ENCODE measurements at places on chromosomes 13 and 19. TPM values are rescaled to one million over a fixed set of nuclear protein-coding genes. Genes with fewer than 3 reads are reported as not detected.
A peak's percentile ranks its signal among the peaks of the same experiment; 100 is the strongest.

Gene FFAR3
- polyA plus RNA-seq: not detected

Gene PSG7
- polyA plus RNA-seq: not detected

Gene GJB2
- not detected for polyA plus RNA-seq

Gene SIGLEC8
- not detected for polyA plus RNA-seq

Gene VASP
- polyA plus RNA-seq: 126 TPM

Gene SOX1
- not detected for polyA plus RNA-seq

- DNase-seq: no peak
Observed at GRCh38 chr19:56808717-56809392, 31.7 kb downstream of the PEG3 start.

GRCh38 chr19:5664515-5664914 is 15.8 kb downstream of the MICOS13 start:
- DNase-seq: no peak

GRCh38 chr13:46176756-46177155 is 5.2 kb downstream of the LCP1 start:
- no peak for DNase-seq

DNA sequence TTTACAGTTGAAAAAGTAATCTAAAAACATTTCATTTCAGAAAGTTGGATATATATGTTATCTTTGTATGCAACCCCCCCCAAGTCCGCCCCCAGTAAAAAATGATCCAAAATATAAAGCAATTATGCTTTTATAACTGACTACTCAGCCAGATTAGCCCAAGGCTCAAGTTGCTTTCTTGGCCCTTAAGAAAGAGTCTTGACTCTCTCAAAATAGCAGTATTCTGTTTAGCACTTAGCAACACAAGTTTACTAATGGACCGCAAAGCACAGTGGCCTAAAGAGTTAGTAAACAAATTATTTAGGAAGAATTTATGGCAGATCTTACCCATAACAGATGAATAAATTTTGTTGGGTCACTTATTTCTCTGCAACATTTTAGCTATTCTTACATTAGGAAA is 86.9 kb downstream of the ELF1 start:
- DNase-seq: no peak

- DNase-seq: no peak
Observed at GRCh38 chr13:76053181-76053580, 417.1 kb downstream of the LMO7 start.

- peak; percentile 67 for DNase-seq
Observed at GRCh38 chr19:19366434-19367396, 38.8 kb upstream of the GATAD2A start.
